ENCODE measurements at places on chromosomes 2 and 18.
A peak's percentile ranks its signal among the peaks of the same experiment; 100 is the strongest.

DNA sequence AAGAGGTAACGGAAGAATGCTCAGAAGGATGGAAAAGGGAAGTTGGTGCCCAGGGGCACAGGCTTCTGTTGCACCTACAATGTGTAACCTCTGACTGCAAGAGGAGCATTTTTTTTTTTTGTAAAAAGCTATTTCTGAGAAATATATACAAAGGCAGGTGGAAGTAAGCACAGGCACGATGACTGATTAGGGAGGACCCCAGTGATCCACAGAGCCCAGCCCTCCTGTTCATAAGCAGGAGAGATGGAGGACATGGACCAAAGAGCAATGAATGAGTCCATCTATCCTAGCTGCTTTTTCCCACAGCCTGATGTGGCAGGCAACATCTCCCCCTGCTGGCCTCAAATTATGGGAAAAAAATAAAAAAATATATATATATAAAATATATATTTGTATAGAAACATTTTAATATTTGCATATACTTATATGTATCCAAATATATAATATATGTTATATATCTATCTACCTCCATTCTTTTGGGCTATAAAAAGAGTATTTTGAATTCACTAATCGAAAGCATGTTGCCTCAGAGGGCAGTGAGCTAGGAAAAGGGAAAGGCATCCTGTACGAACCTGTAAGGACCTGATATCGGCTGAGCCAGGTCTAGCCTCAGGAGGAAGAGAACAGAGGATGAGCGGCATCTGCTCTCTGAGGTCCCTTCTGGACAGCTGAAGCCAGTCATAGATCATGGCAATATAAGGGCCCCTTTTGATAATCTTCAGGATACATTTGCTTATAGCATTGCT, 166.0 kb upstream of the STK17B start:
- no peak for DNase-seq

- DNase-seq: no peak
Observed at GRCh38 chr18:36532394-36532793, 234.9 kb downstream of the FHOD3 start.

DNA sequence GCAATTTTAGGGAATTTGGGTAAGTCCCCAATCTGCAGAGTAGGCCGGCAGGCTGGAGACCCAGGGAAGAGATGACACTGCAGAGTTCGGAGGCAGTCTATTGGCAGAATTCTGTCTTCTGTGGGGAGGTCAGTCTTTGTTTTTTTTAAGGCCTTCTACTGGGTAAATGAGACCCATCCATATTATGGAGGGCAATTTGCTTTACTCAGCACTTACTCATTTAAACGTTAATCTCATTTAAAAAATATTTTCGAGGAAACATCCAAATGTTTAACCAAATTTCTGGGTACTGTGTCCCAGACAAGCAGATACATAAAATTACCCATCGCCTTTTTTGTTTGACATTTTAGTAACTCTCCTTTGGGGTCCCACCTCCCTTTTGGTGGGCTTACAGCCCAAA, 139.5 kb downstream of the IRS1 start:
- no peak for DNase-seq

GRCh38 chr2:186346216-186346615, 139.8 kb upstream of the ZC3H15 start:
- DNase-seq: no peak

DNA sequence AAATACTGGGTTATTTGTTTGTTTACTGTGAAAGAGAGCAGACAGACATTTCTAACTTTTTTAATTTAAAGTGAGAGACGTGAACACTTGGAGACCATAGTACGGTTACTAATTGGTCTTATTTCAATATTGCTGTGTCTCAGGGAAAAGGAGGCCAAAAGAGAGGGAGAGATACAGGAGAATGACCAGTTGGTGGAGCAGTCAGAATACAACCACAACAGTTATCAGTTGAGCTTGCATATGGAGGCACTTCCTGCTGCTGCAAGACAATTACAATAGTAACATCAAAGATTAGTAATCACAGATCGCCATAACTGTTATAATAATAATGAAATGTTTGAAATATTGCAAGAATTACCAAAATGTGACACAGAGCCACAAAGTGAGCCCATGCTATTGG, 58.2 kb downstream of the TWSG1 start:
- DNase-seq: no peak

DNA sequence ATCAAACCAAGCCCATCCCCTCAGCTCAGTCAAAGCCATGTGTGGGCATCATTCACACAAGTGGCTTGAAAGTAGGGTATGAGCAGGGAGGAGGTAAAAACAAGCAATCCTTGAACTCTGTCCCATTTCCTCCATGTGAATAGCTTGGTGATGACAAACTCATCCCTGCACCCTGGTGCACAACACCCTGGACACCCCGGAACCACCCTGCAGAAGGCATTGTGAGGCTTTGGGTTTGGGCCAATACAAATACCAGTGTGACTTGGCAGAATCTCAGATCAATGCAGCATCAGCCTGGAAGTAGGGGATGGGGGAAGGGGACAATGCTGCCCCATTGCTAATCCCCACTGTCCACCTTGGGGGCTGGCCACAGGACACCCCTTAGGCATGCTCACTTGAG, 28.6 kb downstream of the TGFA start:
- no peak for DNase-seq

- DNase-seq: no peak
Observed at GRCh38 chr2:219119422-219120043, 41.1 kb downstream of the NHEJ1 start.

- no peak for DNase-seq
Observed at GRCh38 chr2:138707392-138708074, 72.7 kb downstream of the NXPH2 start.

DNA sequence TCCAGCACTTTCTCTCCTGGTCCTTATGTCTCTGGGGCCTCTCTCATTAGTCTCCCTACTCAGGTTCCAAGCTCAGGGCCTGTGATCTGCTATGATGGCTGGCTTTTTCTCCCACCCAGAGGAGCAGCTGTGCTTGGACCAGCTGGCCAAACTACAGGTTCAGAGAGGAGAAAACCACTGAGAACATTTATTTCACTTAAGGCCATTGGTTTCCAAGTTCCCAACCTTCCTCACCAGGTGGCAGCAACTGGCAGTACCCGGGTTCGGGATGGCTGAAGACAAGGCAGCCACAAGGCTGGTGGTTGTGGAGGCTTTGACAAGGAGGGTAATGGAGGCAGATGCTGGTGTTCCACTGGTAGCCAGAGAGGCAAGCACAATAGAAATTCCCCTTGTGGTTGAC, 29.9 kb upstream of the SELENOI start:
- no peak for DNase-seq

GRCh38 chr2:147076634-147077033, 768.2 kb upstream of the ACVR2A start:
- no peak for DNase-seq

- DNase-seq: no peak
Observed at GRCh38 chr2:4130651-4131050, 427.3 kb downstream of the DCDC2C start.

DNA sequence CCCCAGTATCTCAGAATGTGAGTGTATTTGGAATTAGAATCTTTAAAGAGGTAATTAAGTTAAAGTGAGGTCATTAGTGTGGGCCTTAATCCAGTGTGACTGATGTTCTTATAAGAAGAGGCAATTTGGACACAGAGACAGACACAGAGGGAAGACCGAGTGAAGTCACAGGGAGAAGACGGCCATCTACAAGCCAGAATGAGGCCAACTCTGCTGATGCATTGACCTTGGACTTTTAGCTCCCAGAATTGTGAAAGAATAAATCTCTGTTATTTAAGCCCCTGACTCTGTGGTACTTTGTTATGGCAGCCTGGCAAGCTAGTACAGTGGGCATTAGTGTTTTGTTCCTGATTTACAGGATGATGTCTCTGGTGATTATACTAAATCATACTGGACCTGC, 64.6 kb downstream of the LTBP1 start:
- no peak for DNase-seq

GRCh38 chr2:27275211-27276150, at the start of gene DNAJC5G:
TSS of gene DNAJC5G (plus strand) at chr2:27275433. CDS start at chr2:27276729, 1,296 bp downstream.
- DNase-seq: no peak

DNA sequence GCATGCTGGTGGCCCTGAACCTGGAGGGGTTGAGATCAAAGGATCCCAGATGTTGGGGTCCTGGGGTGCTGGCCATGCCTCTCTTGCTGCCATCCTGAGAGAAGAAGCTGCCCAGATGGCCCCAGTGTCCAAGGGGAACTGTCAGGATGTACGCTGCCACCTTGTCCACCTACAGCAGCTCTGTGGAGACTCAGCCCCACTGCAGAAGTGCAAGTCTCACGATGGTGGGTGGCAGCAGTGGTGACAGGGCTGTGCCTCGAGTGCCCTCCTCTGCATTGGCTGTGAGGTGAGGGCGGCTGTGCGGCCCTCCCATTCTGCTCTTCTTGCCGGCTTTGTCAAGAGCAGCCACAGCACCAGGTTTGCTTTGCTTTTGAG, 24.7 kb downstream of the ODC1 start:
- no peak for DNase-seq

DNA sequence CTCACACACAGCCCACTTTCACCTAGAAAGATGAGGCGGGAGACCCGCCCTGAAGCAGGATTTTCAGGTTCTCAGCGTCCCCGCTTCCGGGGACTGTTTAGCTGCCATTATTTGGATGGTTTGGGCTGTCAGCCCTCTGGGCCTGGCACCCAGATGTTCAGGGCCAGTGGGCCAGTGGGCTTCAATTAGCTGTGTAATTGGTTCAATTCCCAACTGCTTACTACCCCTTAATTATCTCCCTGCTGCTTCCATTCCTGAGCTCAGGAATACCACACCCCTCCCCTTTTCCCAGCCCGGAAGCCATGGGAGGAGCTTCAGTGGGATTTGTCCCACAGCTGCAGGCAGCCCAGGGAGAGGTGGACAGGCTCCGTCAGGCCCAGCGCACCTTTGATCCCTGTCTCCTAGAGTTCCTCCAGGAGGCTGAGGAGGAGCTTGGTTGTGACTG, 114.1 kb upstream of the MYCN start:
- peak; percentile 63 for DNase-seq

- no peak for DNase-seq
Observed at GRCh38 chr2:151638191-151638933, 95.9 kb downstream of the NEB start.

DNA sequence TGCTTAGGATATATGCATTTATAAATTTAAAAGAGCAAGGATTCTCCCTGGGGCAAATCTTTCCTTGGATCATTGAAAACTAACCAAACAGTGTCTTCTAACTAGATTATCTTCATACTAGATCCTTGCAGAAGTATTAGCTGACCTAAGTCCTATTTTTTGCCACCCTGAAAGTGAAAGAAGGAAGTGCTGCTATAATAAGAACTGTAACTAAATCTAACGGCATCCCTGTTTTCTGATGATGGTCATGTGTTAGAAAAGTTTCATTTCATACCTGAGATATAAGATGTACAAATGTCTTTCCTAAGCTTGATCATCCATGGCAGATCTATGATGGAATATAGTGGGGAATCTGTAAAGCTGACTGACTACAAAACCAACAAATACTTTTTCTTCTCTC, 102.7 kb downstream of the MAP2 start:
- DNase-seq: no peak

- no peak for DNase-seq
Observed at GRCh38 chr2:45450634-45451033, 160.4 kb downstream of the SRBD1 start.

GRCh38 chr2:179017773-179018357, 32.1 kb downstream of the CCDC141 start:
- DNase-seq: no peak

GRCh38 chr2:120271711-120272379, 19.2 kb downstream of the RALB start:
- no peak for DNase-seq

- no peak for DNase-seq
Observed at GRCh38 chr2:19041434-19042041, 316.9 kb downstream of the OSR1 start.

DNA sequence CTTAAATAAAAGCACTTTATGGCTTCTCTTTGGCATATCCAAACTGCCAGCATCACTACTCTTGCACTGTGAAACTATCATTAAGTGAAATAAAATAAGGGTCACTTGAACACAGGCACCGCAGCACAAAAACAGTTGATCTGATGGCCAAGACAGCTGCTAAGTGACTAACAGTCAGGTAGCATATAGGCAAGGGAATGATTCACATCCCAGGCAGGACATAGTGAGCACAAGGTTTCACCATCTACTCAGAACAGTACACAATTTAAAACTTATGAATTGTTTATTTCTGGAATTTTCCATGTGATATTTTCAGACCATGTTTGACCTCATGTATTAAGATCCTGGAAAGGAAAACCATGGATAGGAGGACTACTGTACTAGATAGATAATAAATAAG, 214.2 kb downstream of the MREG start:
- DNase-seq: no peak

DNA sequence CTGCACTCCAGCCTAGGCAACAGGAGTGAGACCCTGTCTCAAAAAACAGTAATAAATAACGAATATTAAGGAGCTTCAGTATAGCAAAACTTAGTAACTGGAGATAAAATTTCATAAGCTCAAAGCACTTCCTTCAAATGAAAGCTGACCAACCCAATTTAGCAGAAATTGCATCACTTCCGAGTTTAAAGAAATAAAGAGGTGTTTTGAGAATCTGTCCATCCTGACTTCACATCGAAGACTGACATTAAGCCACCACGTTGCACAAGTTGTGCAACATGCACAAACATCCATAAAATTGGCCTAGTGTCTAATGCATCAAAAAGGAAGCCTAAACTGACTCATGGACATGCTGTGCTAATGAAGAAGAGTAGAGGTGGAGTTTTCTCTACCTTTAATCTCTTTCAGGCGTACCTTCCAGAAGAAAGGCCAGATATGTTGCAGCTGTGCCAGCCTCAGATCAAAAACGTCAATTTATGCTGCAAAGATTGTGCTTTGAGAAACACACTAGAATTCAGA, 7.7 kb upstream of the DSG3 start:
- no peak for DNase-seq

GRCh38 chr2:134504586-134505336, 214.0 kb downstream of the TMEM163 start:
- no peak for DNase-seq
